ENCODE measurements at places on chromosomes 4 and X. TPM values are rescaled to one million over a fixed set of nuclear protein-coding genes. Genes with fewer than 3 reads are reported as not detected.

Gene MAGEC1
- not detected for total RNA-seq

Gene LIMCH1
- total RNA-seq, result 91.2 TPM

Gene SSX1
- not detected for total RNA-seq

Gene SSX4
- not detected for total RNA-seq

Gene KCNE5
- total RNA-seq, result not detected

Gene DAPP1
- 1.1 TPM for total RNA-seq

Gene SULT1B1
- total RNA-seq, result 0.87 TPM

Gene TBX22
- total RNA-seq, result not detected

Gene ADH7
- total RNA-seq, result not detected

Gene PABPC1L2A
- total RNA-seq, result not detected

Gene RAB9B
- total RNA-seq, result 4.8 TPM

Gene FAM47C
- not detected for total RNA-seq

Gene TDO2
- total RNA-seq, result not detected

Gene PDLIM3
- 37.1 TPM for total RNA-seq

Gene CYLC1
- not detected for total RNA-seq

Gene EPHA5
- 5.0 TPM for total RNA-seq

Gene ARHGEF6
- 27.6 TPM for total RNA-seq

Gene MXRA5
- 0.84 TPM for total RNA-seq

Gene SPANXD
- not detected for total RNA-seq

Gene MAOB
- 8.8 TPM for total RNA-seq

Gene CT45A7
- total RNA-seq, result not detected

Gene SLITRK2
- total RNA-seq, result 6.1 TPM

Gene ERVMER34-1
- total RNA-seq, result 0.63 TPM

Gene RAB33A
- not detected for total RNA-seq

Gene SLC9B2
- 29.4 TPM for total RNA-seq

Gene KLB
- 4.4 TPM for total RNA-seq

Gene FGFBP1
- not detected for total RNA-seq

Gene CC2D2A
- 31.2 TPM for total RNA-seq

Gene CSN1S1
- total RNA-seq, result 3.9 TPM

Gene CTAG1B
- total RNA-seq, result not detected

Data from tibial nerve (tissue), 4 donors.